ENCODE measurements at places on chromosomes 3 and 15.

GRCh38 chr15:90955624-90956273 lies 1.1 kb downstream of the RCCD1 start:
- DNase-seq, result no peak

DNA sequence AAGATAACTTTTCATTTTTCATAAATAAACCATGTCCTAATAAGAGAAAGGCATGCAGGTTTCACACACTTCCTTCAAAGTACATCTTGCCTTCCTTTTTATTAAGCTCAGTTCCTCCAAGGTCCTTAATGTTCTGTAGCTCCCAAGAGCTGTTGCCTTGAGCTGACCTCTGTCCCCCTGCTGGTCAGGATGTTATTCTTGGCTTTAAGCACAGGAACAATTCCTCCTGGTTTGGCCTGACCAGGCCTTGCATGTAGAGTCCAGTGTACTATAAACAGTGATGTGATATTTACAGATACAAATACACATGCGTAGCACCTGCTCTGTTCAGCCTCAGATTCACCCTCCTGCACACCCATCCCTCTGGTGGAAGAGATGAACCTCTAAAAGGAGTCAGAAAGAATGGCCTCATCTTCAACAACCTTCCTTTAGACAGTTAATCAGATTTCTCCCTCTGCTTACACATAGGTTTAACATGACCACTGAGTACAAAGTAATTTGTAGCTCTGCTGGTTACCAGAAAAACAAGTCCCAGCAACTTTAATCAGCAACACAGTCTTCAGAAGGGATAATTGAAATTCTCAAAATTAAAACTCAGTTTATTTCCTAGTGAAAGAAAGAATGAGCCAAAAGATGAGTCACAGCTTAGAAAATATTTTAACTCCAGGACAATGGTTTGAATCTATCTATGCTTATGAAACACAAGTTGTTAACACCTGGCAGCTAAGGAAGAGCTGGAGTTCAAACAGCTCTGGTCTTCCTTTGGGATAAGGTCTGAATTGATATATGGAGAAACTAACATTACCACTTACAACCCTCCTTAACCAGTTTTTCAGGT lies 46.5 kb downstream of the PTPN9 start:
- DNase-seq, result no peak

GRCh38 chr15:96428742-96429141 lies 98.2 kb downstream of the NR2F2 start:
- DNase-seq, result no peak

DNA sequence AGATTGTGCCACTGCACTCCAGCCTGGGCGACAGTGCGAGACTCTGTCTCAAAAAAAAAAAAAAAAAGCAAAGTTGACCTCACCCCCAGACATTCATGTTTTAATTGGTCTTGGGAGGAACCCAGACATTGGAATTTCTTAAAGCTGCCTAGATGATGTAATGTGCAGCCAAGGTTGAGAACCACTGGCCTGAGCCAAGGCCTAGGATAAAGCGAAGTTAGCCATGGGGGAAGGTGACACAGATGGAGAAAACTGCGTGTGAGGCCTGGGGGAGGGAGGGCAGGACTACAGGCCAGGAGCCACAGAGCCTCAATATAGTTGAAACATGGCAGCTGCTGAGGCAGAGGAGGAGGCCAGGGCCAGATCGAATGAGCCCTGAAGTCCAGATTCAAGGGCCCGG lies 21.0 kb downstream of the GLB1 start:
- no peak for DNase-seq

- no peak for DNase-seq
Observed at GRCh38 chr3:181899702-181900101, 188.0 kb downstream of the SOX2 start.

DNA sequence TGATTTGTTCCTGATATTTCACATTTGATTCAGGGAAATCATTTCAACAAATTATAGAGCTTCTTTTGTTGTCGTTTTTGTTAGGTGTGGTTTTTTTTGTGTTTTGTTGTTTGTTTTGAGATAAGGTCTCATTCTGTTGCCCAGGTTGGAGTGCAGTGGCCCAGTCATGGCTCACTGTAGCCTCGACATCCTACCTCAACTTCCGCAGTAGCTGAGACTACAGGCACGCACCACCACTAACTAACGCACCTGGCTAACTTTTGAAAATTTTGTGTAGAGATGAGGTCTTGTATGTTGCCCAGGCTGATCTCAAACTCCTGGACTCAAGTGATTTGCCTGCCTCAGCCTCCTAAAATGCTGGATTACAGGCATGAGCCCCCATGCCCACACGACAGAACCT lies 177.0 kb downstream of the AKAP13 start:
- DNase-seq, result no peak

DNA sequence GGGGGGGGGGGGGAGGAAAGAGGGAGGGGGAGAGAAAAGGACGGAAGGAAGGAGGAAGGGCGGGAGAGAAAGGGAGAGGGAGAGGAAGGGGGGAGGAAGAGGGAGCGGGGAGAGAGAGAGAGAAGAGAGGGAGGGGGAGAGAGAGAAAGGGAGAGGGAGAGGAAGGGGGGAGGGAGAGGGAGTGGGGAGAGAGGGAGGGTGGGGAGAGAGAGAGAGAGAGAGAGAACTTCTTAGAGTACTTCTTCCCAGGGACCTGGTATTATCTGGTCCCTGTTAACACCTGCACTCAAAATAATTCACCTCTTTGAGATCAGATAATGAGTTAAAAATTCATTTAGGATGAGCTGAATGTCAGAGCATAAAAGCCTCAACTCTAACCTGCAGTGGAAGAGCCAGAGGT lies 1.1 kb downstream of the SEC13 start:
- DNase-seq, result no peak

GRCh38 chr3:177523067-177523675 lies 325.9 kb upstream of the TBL1XR1 start:
- no peak for DNase-seq

- DNase-seq, result no peak
Observed at GRCh38 chr3:134040066-134040465, 10.3 kb upstream of the SLCO2A1 start.

DNA sequence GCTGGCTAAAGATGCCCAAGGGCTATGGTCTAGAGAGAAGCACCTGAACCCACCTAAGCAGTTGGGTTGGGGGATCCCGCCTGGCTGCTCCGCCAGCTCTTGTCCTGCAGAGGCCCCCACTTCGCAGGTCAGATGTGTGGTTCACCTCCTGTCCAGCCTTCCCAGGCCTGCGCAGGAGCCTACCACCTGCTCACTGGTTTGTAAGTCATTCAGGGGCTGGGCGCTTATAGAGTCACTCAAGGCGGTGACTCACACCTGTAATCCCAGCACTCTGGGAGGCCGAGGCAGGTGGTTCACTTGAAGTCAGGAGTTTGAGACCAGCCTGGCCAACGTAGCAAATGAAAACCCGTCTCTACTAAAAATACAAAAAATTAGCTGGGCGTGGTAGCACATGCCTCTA lies 3.9 kb upstream of the FURIN start:
- DNase-seq, result no peak

DNA sequence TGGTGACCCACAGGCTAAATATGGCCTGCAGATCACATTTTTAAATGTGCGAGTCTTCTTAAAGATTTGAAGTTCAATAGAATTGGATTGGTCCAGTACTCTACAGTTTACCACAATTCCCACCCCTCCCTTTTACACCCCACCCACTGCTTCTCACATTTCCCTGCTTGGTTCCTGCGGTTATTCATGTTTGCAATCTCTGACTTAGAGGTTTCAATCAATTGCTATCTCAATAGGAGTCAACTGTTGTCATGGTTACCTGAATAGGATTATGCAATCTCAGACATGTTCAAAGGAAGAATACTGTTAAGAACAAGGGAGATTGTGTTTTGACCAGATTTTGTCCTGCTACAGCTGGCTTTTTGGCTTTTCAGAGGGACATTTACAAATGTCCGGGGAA lies 4.9 kb upstream of the C3orf49 start:
- DNase-seq, result no peak

DNA sequence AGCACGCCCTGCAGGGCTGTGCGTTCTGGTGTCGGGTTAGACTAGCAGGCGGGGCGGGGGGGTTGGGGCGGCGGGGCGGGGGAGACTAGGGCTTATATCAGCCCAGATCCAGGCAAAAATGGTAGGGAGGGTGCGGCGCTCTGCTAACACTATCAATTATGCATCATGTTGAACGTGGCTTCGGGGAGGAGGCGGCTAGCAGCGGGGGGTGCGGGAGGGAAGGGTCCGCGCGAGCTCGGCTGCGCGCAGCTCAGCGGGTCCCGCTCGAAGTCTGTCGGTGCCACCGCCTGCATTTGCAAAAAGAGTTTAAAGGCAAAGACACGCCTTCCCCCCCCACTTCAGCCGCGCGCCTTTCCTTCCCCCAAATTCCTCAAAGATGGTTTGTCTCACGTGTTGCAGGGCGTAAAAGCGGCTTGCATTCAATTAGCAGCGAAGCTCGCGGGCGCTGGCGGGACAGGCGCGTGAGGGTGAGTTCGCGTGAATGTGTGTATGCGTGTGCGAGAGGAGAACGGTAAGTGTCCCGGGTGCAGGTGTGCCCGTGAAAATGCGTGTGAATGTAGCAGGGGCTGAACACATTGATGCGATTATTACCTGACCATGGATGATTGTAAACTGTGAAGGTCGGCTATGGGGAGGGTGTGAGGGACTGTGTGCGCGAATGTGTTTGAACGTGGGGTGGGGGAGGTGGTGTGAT lies at the start of gene ISLR2:
Gene ISLR2 (plus strand): TSS at position 432 of the 694 bp plus-strand sequence. CDS start 2,169 bp downstream, outside the sequence.
- no peak for DNase-seq

GRCh38 chr3:144923046-144923775 lies 951.6 kb downstream of the DIPK2A start:
- DNase-seq, result no peak

GRCh38 chr3:124935794-124936542 lies 1.4 kb upstream of the MUC13 start:
- no peak for DNase-seq

- no peak for DNase-seq
Observed at GRCh38 chr3:140863580-140864009, 78.0 kb upstream of the SLC25A36 start.

DNA sequence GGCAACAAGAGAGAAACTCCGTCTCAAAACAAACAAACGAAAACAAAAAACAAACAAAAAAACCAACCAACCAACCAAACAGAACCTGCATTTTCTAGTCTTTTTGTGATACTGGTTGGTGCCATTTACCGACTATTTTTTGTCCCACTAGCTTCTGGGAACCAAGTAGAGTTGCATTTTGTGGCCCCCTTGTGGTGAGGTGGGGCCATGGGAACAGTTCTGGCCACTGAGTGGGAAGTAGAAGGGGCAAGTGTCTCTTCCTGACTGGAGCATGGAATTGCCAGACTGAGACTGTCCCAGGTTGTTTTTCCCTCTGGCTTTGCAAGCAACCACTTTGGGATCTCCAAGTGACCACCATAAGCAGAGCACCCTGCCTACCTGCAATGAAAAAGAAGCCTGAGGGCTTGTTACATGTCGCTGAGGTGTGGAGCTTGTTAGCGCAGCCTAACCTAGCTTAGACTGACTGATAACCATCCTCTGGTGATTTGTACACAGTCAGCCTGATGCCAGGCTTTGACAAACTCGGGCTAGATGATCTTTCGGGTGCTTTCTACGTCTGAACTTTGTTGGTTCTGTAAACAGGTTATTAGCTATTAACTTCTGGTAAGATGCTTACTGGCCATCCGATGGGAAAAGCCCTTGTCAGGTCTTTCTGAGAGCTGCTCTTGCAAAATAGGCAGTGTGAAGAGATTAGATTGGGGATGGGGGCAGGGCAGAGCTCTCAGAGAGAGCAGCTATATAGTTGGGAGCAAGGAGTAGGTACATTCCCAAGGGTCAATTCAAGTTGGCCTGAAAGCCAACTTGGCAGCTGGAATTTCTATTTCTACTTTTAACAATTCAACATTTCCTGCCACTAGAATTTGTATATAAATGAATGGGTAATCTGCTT lies 172.2 kb downstream of the SSR3 start:
- DNase-seq, result no peak

GRCh38 chr3:27657404-27657803 lies 64.7 kb downstream of the EOMES start:
- DNase-seq, result no peak

- DNase-seq, result no peak
Observed at GRCh38 chr3:187735383-187735782, 9.9 kb downstream of the BCL6 start.

GRCh38 chr15:78133801-78134200 lies 2.6 kb upstream of the CIB2 start:
- DNase-seq, result no peak

- no peak for DNase-seq
Observed at GRCh38 chr15:31469786-31470525, 143.3 kb downstream of the KLF13 start.

DNA sequence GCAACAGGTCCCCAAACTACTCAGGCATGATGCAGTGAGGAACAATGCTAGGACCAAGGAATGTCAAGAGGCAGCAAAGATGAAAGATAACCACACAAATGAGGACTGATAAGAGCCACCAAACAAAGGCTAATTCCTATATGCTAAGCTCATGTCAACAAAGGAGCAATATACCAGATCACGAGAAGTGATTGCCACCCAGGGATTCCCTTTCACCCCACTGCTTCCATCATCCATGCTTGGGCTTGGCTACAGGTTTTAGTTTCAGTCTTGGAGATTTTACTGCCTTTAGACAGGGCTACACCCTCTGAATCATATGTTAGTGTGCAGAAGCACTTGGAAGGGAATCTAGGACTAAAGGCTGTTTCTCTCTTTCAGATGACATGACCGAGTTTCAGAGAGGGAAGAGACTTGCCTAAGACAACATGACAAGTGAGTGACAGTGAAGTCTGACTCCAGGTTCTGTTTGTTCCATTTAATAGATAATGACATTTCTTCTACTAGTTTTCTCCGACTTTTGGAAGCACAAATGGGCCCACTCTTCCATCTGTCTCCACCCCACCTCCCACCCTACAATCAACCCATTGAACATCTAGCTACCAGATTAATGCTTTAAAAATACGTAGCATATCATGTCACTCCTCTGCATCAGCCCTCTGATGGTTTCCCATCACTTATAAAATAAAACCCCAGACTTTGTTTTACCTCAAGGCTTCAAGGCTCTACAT lies 173.5 kb upstream of the LRRN1 start:
- DNase-seq, result no peak

DNA sequence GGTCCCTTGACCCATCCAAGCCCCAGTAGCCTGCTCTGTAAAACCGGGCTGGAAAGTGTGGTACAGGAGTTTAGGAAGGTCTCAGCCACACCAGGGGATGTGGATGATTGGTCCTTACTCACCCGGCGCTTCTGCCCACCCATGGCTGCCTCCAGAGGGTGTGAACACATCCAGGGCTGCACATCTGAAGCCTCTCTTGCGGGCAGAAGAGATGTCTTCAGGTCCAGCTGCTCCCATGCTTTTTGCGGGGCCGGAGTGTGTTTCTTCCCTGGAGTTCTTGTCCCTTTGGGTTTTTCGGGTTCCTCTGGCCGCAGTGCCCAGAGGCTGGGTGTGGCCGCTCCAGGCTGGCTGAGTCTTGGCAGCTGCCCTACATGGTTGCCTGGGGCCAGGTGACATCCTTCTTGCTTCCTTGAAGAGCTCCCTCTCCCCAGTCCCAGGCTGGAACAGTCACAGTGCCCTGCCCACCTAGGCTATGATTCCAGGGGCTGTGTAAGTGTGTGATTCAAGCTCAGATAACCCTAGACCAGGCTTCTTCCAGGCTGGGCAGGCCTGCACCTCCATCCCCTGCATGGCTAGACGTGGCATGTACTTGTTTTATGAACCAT lies 33.9 kb downstream of the HDAC11 start:
- DNase-seq, result no peak
